ENCODE measurements at places on chromosomes 11 and 22.

GRCh38 chr11:67165623-67166022 lies 46.6 kb downstream of the KDM2A start:
- DNase-seq = no peak

DNA sequence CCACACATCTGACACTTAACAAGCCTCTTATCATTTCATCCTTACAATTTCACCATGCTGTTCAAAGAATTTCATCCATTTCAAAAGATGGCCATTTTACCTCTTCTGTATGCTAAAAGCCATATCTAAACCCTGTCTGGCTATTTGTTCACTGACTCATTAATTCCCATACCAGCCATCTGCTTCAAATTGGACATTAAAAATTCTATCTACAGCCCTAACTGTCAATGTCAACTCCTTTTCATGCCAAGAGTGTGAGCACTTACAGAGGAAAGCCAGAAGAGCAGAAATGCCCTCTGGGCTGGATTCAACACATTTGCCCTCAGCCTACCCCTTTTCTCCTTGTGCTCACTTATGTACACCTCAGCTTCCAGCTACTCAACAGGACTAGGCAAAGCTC lies 59.2 kb downstream of the SYTL2 start:
- no peak for DNase-seq

DNA sequence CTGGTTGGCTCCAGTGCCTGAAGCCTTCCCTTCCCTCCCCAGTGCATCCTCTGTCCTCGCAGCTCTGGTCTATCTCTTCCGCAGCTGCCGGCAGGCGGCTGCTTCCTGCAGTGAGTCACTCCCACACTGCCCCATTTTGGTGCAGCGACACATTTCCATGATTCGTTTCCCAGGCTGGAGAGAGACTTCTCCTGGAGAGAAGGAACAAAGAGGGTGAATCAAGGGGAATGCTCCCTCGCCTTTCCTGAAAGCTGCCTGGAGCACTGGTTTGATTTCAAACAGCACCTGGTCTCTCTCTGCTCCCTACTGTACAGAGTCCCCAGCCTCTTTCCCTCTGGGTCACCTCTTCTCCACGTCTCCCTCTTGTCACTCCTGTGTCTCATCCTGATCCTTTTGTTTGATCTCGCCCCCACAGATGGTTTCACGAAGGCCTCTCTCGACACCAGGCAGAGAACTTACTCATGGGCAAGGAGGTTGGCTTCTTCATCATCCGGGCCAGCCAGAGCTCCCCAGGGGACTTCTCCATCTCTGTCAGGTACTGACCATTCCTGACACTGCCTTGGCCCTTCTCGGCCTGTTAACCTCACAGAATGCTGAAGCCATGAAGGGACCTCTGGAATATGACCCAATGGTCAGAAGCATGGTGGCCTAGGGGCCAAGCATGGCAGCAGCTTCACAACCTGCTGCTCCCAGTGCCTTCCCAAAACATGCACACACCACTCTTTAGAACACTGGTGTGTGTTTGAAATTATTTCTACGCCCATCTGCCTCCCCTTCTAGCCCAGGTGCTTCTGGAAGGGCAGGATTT lies at the start of gene TMA7B:
Gene TMA7B (plus strand): TSS at position 758 of the 808 bp plus-strand sequence. CDS start 3,978 bp downstream, outside the sequence.
- DNase-seq = no peak

- DNase-seq = peak; percentile 37
These were observed 27.3 kb downstream of the ARHGEF17 start for GRCh38 chr11:73335204-73335923.

- no peak for DNase-seq
These were observed 44.0 kb downstream of the SMIM38 start for GRCh38 chr11:69199583-69200315.

DNA sequence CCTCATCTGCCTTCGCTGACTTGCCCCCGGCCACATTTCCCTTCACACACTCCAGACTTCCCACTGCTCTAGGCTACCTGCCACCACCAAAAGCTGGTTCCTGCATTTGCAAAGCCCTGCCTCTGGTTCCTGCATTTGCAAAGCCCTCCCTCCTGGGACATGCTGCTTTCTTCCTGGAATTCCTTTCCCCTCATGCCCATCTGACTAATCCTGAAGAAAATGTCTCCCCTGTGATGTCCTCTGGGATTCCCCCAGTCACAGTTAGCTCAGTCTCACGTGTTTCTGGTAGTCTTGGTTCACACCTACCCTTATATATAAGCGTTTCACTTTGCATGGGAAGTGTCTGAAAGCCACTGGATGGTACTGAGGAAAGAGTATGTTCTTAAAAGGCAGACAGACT lies 206.9 kb downstream of the DBX1 start:
- DNase-seq = no peak

DNA sequence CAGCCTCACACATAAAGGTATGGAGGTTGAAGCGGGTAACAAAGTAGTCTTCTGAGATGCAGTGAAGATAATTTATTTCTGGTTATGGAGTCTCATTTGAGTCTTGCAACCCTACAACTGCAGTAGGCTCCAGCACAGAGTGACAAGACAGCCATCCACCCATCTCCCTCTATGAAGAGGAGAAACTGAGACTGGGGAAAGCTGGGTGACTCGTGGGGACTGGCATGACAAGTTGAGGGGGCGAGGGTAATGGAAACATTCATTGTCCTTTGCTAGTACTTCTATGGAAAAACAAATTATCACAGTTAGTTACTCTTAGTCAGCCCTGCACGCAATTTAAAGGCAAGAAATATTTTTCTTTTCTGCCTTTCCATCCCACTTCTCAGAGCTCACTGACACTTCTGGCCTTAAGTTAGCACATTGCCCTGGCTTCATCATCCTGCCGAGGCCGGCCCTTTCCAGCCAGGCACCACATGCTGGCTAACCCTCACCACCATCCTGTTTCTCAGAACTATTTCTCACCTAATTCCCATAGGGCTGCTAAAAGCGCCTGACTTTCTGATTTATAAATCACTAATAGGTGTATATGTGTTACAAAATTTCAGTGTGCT lies 361.1 kb downstream of the ETS1 start:
- no peak for DNase-seq

- peak; percentile 41 for DNase-seq
These were observed 10.7 kb upstream of the DSCAML1 start for GRCh38 chr11:117807482-117808327.

- no peak for DNase-seq
These were observed 5.1 kb downstream of the FLRT1 start for GRCh38 chr11:64040684-64041322.

DNA sequence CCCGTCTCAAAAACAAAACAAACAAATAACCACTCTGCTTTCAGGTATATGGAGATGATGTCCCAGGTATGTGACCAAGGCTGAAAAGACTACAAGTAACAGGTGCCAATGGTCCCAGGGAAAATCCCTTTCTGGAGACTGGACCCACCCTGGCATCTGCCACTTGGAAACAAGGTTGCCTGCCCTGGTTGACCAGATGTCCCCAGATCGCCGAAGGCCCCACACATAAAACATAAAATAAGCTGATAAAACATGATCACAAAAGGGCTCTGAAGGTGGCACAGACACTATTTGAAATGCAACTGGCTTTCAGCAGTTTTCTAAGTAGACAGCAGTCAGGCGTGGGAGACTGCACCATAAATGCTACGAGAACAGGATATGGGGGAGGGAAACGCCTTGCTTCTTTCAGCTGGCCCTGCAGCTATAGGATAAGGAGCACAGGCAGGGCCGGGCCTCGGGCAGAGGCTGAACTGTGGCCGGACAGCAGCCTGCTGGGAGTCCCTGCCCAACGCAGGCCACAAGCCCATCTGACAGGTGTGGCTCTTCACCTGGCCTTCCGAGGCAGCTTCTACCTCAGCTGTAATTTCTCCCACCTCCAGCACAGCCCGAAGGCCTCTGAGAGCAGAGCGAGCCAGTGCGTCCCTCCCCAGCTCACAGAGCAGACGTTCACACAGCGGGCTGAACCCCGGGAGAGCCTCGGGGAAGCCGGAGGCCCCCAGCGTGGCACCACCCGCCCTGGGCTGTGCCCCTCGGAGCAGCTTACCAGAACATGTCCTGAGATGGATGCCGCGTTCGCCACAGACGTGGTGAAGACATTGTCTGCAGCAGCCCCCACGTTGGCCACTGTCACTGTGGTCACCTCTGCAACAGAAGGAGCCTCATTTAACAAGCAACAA lies 4.0 kb downstream of the DEAF1 start:
- DNase-seq = no peak

GRCh38 chr11:70077411-70078094 lies 564 bp upstream of the ANO1 start:
- no peak for DNase-seq

DNA sequence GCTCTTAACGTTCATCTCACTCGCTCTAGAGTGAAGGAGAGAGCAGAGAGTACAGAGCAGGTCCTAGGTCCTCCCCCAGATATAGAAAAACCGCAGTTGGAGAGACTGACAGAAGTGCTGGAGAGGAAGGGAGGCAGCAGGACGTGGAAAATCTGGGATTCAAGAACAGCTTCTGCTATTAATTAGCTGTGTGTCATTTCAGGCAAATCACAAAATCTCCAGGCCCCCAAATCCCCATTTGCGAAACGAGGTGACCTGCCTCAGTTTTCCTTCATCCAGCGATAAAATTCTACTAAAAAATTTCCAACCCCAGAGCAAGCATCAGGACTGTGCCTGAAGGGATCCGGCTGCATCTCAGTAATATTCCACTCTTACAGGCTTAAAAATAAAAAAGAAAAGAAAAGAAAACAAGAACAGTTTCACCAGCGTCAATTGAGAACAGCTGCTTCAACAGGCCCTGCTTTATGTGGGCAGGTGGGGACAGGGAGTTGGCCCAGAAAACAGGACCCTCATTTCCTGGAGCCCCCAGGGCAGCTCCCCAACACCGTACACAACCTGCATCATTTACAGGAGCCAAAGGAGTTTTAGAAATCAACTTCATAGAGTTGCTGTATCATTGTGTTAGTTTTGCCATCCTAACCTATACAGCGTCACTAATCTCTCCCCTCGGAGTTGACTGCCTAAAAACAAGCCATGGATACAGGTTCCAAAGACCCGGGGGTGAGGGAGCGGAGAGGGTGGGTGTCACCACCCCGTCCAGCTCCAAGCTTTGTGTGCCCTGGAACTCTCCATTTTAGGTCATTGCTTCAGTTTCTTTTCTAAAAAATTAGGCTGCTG lies 2.3 kb upstream of the MALAT1 start:
- DNase-seq = peak; percentile 47

DNA sequence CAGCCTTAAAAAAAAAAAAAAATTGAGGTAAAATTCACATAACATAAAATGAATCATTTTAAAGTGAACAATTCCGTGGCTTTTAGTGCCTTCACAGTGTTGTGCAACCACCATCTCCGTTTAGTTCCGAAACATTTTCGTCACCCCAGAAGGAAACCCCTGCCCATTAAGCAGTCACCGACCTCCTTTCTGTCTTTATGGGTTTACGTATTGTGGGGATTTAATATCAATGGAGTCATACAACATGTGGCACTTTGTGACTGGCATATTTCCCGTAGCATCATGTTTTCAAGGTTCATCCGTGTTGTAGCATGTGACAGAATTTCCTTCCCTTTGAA lies 65.5 kb downstream of the BCR start:
- no peak for DNase-seq

DNA sequence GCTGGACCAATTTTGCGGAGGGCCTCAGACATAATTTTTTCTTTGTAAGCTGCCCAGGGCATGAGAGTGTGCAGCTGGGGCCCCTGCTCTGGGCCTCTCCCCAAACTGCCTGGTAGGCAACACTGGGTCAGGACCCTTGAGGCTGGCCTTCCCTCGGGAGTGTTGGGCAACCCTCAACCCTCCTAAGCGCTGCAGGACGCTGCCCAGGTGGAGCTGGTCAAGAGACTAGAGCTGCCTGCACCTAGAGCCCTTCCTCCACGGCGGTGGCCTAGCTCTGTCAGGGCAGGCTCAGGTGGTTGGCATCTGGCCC lies 505 bp upstream of the TMEM132A start:
- no peak for DNase-seq

DNA sequence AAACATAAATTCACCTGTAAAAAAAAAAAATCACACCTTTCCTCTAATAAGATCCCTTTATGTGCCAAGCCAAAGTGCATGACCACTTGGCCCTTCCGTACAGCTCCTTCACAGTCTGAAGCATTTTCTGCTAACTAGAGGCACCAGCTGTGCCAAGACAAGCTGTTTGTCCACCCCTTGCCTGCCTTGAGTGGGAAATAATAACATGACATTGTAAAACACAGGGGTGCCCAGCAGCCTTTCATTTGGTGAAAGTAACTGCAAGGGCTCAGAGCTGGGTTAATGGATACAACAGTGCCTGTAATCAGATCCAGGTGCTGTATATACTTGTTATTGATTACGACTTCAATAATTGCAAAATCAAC lies 59.2 kb downstream of the DDIAS start:
- DNase-seq = no peak

- no peak for DNase-seq
These were observed 25.1 kb downstream of the TMEM184B start for GRCh38 chr22:38247713-38248112.

- no peak for DNase-seq
These were observed 126.8 kb downstream of the PHF21B start for GRCh38 chr22:44883011-44883421.

DNA sequence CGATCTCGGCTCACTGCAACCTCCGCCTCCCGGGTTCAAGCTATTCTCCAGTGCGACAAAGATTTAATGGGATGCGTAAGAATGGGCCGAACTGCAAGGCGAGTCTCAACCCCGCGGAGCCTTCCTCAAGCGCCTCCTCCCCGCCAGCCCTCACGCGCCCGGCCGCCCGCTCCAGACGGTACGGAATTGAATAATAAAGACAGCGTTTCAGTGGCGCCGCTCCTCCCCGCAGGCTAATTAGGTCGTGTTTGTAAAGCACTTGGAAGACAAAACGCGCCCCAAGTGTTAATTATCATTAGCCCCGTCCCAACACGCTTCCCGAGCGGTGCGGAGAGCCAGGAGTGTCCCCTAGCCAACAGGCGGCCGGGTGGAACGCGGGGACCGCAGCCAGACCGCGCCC lies 192.0 kb downstream of the BUD13 start:
- peak; percentile 65 for DNase-seq
